Globus pallidus (tissue), 1 donor: ENCODE measurements at places on chromosomes 6 and 20.

DNA sequence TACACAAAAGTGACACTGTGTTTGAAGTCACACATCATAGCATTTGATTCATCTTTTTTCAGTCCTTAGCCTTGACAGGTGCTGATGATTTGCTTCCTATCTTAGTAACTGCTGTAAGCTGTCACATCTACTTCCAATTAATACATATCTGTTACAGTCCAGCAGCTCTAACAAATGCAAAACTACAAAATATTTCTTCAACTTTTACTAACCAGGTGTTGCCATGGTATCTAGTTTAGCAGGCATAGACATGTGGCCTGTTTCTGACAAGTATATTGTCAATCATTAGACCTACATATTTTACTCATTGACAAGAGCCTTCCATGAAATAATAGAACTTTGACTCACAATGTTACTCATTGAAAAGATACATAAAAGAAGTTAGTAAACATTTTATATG is 1159.7 kb downstream of the GRIK2 start:
- no peak for DNase-seq

DNA sequence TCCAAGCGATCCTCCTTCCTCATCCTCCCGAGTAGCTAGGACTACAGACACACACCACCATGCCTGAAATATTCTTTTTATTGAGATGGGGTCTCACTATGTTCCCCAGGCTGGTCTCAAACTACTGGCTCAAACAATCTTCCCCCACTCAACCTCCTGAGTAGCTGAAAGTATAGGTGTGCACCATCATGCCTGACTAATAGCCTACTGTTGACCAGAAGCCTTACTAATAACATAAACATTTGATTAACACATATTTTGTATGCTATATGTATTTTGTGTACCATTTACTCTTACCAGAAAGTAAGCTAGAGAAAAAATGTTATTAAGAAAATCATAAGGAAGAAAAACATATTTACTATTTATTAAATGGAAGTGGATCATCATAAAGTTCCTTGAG is 11.9 kb upstream of the WFDC10A start:
- DNase-seq, result no peak

- no peak for DNase-seq
Observed at GRCh38 chr6:158061709-158062461, 80.2 kb downstream of the SYNJ2 start.

DNA sequence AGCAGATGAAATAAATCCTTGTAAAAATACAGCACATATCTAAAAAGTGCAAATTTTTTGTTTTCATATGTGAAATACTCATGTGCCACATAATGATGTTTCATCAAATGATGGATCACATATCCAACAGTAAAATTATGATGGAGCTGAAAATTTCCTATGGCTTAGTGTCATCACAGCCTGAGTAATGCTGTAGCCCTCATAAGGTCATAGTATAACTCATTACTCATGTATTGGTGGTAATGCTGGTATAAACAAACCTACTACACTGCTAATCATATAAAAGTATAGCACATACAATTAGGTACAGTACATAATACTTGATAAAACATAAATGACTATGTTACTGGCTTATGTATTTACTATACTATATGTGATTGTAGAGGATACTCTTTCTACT is 12.9 kb downstream of the TSPYL1 start:
- DNase-seq, result no peak

GRCh38 chr20:34794006-34794585 is 31.4 kb downstream of the NCOA6 start:
- no peak for DNase-seq

DNA sequence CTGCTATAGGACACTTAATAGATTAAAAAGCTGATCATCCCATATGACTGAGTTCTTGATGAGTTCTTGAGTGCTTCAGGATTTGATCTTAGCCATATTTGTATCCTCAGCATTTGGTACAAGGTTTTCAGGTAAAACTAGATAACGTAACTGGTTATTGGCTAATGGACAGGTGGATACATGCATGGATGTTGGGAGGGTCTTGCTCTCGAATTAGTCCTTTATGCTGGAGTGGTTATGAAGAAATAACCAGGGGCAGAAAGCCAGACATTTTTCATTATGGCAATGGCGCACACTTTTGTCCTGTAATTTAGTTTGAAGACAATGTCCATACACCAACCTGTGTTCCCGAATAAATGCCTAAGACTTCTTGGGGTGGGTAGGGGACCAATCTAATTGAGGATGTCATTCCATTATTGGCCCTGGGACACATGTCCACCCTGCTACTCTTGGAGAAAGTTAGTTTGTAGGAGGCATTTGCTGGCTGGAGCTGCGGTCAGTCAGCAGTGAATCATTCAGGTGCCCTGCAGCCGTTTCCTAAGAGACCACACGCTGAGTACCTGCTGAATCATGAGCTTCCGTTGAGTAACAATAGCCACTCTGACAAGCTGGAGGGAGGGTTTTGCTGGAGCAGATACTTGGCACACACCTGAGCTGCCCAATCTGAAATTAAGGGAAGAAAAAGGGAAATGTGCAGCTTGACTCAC is 194.4 kb downstream of the FOXA2 start:
- DNase-seq, result no peak
